ENCODE measurements at places on chromosomes 2 and 18. TPM values are rescaled to one million over a fixed set of nuclear protein-coding genes. Genes with fewer than 3 reads are reported as not detected.
A peak's percentile ranks its signal among the peaks of the same experiment; 100 is the strongest.

DNA sequence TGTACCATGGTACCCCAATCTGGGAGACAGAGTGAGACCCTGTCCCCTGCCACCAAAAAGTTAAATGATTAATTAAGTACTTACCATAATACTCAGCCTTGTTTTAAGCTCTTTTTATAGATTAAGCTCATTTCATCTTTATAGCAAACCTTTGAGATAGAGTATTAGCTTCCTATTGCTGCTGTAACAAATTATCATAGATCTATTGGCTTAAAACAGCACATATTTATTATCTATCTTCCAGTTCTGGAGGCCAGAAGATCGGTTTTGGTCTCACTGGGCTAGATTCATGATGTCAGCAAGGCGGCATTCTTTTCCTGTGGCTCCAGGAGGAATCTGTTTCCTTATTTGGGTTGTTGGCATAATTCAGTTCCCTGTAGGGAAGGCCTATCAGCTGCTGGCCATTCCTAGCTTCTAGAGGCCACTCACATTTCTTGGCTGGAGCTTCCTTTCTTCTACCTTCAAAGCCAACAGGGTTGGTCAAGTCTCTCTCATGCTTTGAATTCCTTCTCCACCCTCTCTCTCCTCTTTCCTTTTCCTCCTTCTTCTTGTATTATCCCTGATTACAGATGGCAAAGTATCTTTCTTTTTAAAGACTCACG is 13.7 kb upstream of the GREB1 start:
- DNase-seq = no peak
- no peak overlapping the region for H3K4me3 ChIP-seq
- no peaks in the 10 kb centered on the region for H3K4me1 ChIP-seq
- no peaks in the 10 kb centered on the region for H3K36me3 ChIP-seq

HJURP gene
- total RNA-seq = 29.3 TPM

DNA sequence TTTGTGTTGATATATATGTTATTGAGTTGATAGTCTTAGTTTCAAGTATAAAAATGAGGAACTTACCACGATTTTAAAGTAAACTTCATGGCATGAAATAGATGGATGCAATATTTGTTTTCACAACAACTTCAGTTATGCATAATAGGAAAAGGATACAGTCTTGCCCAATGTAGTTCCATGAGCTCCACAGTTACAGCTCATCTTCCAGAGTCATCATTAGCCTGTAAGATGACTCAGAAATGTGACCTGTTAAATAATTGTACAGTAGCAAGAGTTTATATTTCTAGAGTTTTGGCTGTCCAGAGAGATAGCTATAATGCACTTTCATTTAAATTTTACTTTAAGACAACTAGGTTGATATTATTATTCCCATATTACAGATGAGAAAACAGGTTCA is 80.9 kb upstream of the ARHGAP28 start:
- no peaks in the 10 kb centered on the region for H3K36me3 ChIP-seq
- no peak overlapping the region for H3K27ac ChIP-seq
- peaks cover 12% of the 10 kb centered on the region for H3K4me1 ChIP-seq
- peak; percentile 8 for DNase-seq

INO80D gene
- 18.7 TPM for total RNA-seq

GRCh38 chr18:69968039-69968438 is 20.4 kb upstream of the CD226 start:
- no peaks in the 10 kb centered on the region for H3K36me3 ChIP-seq
- H3K4me3 ChIP-seq = no peak overlapping the region
- no peaks in the 10 kb centered on the region for H3K4me1 ChIP-seq
- H3K27ac ChIP-seq = no peak overlapping the region

- DNase-seq = no peak
- H3K36me3 ChIP-seq = no peaks in the 10 kb centered on the region
- H3K4me1 ChIP-seq = no peaks in the 10 kb centered on the region
- H3K27ac ChIP-seq = no peak overlapping the region
- H3K4me3 ChIP-seq = no peak overlapping the region
Measured at GRCh38 chr18:33805592-33805991, 227.6 kb downstream of the ASXL3 start.

DNA sequence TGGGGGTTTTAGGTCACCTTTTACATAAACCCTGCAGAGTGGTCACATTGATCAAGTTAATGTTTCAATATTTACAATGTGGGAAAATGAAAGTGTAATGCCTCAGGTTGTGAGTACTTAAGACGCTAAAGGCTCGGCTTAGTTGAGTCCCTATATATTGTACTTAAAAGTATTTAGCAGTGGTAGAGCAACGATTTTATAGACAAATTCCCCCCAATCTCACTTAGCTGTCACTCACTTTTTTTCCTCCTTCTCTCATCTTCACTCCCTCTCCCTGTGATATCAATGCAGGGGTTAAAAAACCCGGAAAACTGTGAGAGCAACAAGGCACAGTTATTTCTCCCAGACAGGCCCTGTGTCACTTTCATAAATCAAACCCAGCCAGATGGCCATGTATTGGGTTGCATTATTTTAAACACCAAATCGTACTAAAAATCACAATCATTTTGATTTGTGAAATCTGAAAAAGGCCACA is 5.4 kb downstream of the POU3F3 start:
- H3K27ac ChIP-seq = no peak overlapping the region
- H3K4me3 ChIP-seq = no peak overlapping the region
- H3K27me3 ChIP-seq = peaks cover 7% of the 10 kb centered on the region
- no peaks in the 10 kb centered on the region for H3K4me1 ChIP-seq

- H3K27me3 ChIP-seq = no peaks in the 10 kb centered on the region
- H3K4me3 ChIP-seq = peak overlapping the region; percentile 86
- H3K4me1 ChIP-seq = peaks cover 21% of the 10 kb centered on the region
- DNase-seq = no peak
- peak overlapping the region; percentile 99 for H3K27ac ChIP-seq
Measured at GRCh38 chr2:27212626-27213471, 781 bp upstream of the SLC5A6 start.

UCN gene
- total RNA-seq = 9.5 TPM

DNA sequence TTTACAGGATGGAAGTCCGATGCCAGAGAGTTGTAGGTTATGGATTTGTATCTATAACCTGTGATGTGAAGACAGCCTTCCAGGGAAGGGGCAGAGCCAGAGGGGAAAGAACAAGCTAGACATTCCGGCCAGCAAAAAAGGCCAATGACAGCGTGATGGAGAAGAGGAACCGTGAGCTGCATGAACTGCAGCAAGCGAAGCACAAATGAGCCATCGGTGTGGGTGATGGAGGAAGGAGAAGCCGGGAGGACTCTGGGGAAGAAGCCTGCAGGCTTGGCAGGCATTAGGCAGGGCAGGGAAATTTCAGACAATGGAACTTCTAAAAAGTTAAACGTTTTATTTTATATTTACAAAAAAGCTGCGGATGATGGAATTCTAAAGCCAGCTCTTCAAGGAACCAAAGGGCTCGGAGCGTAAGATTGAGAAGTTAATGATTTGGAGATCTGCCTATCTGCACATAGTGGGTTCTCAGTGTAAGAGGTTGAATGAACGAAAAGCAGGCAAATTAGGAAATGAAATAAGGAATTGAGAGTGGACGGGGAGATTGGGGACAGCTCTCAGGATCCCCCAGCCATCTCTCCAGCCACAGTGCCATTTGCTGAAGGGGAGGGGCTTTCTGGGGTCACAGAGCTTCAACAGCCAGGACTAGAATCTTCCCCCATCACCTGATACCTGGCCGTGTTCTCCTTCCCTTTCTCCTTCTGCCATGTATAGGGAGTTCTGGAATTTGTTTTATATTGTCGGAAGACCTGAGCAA is 28.4 kb downstream of the NGEF start:
- H3K36me3 ChIP-seq = peaks cover 6% of the 10 kb centered on the region
- H3K4me1 ChIP-seq = peaks cover 25% of the 10 kb centered on the region
- DNase-seq = no peak
- no peak overlapping the region for H3K27ac ChIP-seq
- H3K27me3 ChIP-seq = no peaks in the 10 kb centered on the region
- no peak overlapping the region for H3K4me3 ChIP-seq

DNA sequence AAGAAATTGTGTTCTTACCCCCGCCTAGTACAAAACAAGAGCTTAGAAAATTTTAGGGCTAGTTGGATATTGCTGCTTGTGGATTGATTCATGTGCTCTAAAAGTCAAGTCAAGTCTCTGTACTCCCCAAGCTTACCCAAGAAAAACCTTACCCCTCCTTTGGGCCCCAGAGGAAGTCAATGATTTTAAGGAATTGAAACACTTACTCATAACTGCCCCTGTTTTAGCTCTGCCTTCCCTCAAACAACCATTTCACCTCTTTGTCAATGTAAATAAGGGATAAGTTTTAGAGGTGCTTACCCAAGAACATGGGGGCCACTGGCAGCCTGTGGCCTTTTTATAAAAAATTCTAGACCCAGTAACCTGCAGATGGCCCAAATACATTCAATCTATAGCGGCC is 136.6 kb upstream of the RMP24 start:
- H3K27ac ChIP-seq = no peak overlapping the region
- H3K4me1 ChIP-seq = no peaks in the 10 kb centered on the region
- no peak overlapping the region for H3K4me3 ChIP-seq

PLEKHH2 gene
- total RNA-seq = 0.93 TPM

DNA sequence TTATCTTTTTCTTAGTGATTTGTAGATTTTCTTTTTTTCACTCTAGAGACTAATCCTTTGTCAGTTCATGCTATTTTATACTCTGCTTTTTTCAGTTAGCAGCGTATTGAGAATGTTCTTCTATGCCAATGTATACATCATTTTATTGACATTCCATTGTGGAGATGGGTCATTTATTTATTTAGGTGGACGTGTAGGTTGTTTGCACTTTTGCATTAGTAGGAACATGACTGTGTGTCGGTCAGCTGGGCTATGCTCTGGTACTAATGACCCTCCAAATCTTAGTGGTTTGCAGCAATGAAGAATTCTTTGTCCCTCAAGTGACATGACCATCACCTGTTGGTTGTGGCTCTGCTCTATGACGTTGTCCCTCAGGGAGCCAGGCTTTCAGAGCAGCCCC is 33.6 kb downstream of the HPCAL1 start:
- no peak overlapping the region for H3K27ac ChIP-seq
- H3K27me3 ChIP-seq = no peaks in the 10 kb centered on the region
- H3K4me1 ChIP-seq = peaks cover 36% of the 10 kb centered on the region
- H3K4me3 ChIP-seq = no peak overlapping the region
- peaks cover 13% of the 10 kb centered on the region for H3K36me3 ChIP-seq

GRCh38 chr2:460861-461260 is 173.0 kb upstream of the ALKAL2 start:
- peaks cover 7% of the 10 kb centered on the region for H3K4me1 ChIP-seq
- no peak overlapping the region for H3K27ac ChIP-seq
- H3K36me3 ChIP-seq = no peaks in the 10 kb centered on the region
- H3K4me3 ChIP-seq = no peak overlapping the region
- peak; percentile 23 for DNase-seq

DNA sequence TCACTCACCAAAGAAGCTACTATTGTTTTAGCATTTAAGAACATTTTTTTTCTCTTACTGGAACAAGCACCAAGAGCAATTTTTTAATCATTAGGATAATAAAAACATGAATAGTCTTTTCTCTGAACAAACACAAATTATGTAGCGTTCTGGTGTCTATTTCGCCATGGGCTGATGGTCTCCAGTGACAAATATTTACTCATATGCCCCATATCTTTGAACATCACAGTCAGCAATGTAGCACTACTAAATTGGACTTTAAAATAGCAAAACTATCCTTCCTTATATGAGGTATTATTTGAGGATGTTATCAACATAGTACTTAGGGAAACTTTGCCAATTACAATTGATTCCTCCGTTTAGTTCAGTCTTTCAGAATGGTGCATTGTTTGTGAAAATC is 1326.0 kb upstream of the ZEB2 start:
- no peaks in the 10 kb centered on the region for H3K36me3 ChIP-seq
- H3K27me3 ChIP-seq = no peaks in the 10 kb centered on the region
- H3K4me3 ChIP-seq = no peak overlapping the region
- H3K27ac ChIP-seq = no peak overlapping the region
- DNase-seq = no peak
- H3K4me1 ChIP-seq = peaks cover 17% of the 10 kb centered on the region

DNA sequence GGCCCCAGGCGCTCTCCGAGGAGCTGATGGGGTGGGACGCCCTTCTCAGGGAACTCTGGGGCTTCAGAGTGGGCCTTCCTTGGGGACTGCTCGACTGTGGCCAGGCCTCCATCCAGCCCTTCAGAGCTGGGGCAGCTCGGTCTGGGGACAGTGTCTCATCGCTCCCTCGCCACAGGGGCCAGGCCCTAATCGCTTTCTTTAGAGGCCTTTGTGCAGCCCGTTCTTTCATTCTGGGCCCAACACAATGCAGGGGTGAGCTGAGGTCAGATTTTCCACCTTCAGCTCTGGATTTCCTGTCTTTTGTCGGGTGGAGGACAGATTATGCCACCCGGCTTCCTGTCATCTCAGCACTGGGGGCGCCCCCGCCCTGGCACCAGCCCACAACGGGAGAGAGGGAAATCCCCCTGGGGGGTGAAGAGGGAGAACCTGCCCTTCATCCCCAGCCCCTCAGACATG is 25.2 kb downstream of the MYCN start:
- peaks cover 3% of the 10 kb centered on the region for H3K4me1 ChIP-seq
- DNase-seq = no peak
- H3K27me3 ChIP-seq = peaks cover 6% of the 10 kb centered on the region

GRCh38 chr2:24241528-24241927 is 66.7 kb downstream of the FAM228A start:
- DNase-seq = no peak
- no peak overlapping the region for H3K4me3 ChIP-seq
- no peak overlapping the region for H3K27ac ChIP-seq
- H3K36me3 ChIP-seq = peaks cover 34% of the 10 kb centered on the region
- no peaks in the 10 kb centered on the region for H3K27me3 ChIP-seq

SEH1L gene
- 139 TPM for total RNA-seq

DNA sequence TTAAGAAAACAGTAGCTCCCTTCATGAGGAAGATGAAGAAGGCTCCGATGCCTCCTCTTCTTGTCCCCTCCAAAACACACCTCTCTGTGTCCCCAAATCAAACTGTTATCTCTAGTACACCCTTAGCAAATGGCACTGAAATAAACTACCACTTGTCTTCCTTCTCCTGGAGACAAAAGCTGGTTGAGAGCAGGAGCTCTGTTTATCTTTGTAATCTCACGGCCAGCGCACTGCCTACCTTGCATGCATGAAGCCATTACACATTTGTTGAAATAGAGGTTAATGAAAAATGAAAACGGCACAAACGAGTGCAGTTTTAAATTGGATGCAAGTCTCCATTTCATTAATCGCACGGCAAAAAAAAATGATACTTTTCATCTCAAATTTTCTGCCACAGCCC is 113.7 kb downstream of the EPB41L3 start:
- H3K27me3 ChIP-seq = peaks cover 18% of the 10 kb centered on the region
- DNase-seq = no peak
- no peaks in the 10 kb centered on the region for H3K4me1 ChIP-seq

- peaks cover 18% of the 10 kb centered on the region for H3K4me1 ChIP-seq
- peak; percentile 57 for DNase-seq
- H3K36me3 ChIP-seq = no peaks in the 10 kb centered on the region
Measured at GRCh38 chr2:147844697-147845410, at the start of gene ACVR2A. TSS of gene ACVR2A (plus strand) at chr2:147845029. CDS start at chr2:147845153, 124 bp downstream.

All from MCF 10A (cell line).